Muscle of back (tissue), 13 donors: ENCODE measurements at places on chromosomes 5 and 9. TPM values are rescaled to one million over a fixed set of nuclear protein-coding genes. Genes with fewer than 3 reads are reported as not detected.

The RIMOC1 gene
- polyA plus RNA-seq, result 19.3 TPM

The NR2F1-AS1 gene
- 6.4 TPM for polyA plus RNA-seq

The EDIL3 gene
- polyA plus RNA-seq, result 10.3 TPM

The POLR1E gene
- 29.9 TPM for polyA plus RNA-seq

The TTC23L gene
- 0.18 TPM for polyA plus RNA-seq

- no peak for DNase-seq
Measured at GRCh38 chr5:38162625-38163024, 95.7 kb upstream of the EGFLAM start.

- no peak for DNase-seq
Measured at GRCh38 chr9:114570742-114571141, 16.8 kb upstream of the ATP6V1G1 start.

DNA sequence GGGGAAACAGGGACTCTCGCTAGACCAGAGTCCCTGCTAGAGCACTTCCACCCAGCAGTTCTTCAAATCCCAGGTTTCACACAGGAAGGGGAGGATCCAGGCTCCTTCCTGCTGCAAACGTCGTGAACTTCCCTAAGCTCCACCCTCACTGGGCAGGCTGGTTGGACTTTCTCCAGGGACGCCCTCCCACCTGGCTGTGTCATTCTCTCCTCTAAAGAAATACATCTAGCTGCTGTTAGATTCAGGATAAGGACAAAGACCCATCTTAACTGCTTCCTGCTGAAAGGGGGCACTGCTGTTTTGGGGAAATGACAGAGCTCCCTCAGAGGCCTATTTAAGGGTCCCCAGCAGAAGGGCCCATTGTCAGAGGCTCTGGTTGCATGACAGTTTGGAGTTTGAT is 230.7 kb downstream of the SEMA6A start:
- DNase-seq, result no peak

DNA sequence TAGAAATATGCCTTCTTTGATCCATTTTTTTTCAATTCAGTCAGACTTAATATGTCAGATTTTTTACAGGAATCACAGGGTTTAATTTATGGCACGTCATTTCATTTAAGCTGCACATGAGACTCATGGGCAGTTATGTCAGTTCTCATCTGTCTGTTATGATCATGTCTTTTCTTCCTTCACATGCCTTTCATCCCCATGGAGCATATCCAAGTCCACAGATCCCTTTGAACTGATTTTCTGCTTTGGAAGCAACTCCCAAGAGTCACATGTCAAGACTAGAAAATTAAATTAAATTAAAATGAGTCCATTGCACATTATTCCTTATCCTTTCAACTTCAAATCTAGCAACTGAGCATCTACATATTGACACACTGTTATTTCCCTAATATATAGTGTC is 1274.0 kb upstream of the C9orf72 start:
- DNase-seq, result no peak

GRCh38 chr5:17816944-17817343 is 182.7 kb downstream of the TAF11L14 start:
- no peak for DNase-seq

GRCh38 chr5:39194466-39195136 is 24.8 kb downstream of the FYB1 start:
- DNase-seq, result no peak

- DNase-seq, result peak; percentile 66
Measured at GRCh38 chr9:135087489-135087792, at the start of gene OLFM1. Gene OLFM1, plus strand, starts transcription at chr9:135087668. Its CDS starts 322 bp downstream, at chr9:135087990.

GRCh38 chr9:35518981-35519679 is 29.2 kb downstream of the RUSC2 start:
- no peak for DNase-seq

- DNase-seq, result peak; percentile 25
Measured at GRCh38 chr5:168656633-168657032, 77.5 kb upstream of the PANK3 start.

- DNase-seq, result no peak
Measured at GRCh38 chr5:175520321-175520720, 42.0 kb downstream of the SFXN1 start.

DNA sequence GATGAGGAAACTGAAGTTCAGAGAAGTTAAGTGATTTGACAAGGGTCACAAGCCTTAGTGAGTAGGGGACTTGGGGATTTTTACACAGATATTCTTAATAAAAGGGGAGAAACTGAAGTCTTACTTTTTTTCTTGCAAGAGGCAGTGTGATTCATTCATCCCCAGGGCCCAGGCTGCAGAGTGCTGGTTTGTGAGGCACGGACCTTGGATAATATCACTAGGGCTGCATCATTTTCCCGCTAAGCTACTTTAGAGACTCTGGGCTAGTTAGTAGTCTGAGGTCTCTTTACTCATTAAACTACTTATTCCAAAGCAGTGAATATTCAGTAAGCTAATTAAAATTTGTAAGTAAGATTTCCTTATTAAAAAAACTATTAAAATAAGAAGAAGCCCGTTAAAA is 195.0 kb downstream of the PBX3 start:
- DNase-seq, result no peak
